ENCODE measurements at places on chromosomes 4 and X. TPM values are rescaled to one million over a fixed set of nuclear protein-coding genes. Genes with fewer than 3 reads are reported as not detected.

The EGF gene
- 0.83 TPM for total RNA-seq

The SLC7A11 gene
- 0.16 TPM for total RNA-seq

GRCh38 chr4:17670423-17670822 lies 56.0 kb downstream of the MED28 start:
- no peak for DNase-seq

The MID1 gene
- 47.2 TPM for total RNA-seq

- no peak for DNase-seq
These were observed 99.6 kb upstream of the AFAP1 start for GRCh38 chr4:8039290-8039689.

DNA sequence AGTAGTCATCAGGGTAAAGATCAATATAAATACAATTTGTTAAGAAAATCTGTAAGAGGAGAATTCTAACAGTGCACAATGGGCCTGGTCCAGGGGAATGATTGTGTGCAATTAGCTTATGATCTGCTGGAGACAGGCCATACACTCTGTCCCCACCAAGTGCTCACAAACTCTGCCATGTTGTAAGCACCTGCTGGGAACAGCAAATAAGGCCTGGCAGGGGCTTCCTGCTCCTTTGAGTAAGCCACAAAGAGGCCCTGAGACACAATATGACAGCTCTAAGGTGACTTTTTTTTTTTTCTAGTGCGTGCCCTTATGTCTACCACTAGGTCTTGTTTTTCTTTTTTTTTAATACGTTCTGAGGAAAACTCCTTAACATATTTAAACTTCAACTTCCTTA lies 866.3 kb upstream of the PCDH7 start:
- no peak for DNase-seq

The FAM184B gene
- not detected for total RNA-seq

DNA sequence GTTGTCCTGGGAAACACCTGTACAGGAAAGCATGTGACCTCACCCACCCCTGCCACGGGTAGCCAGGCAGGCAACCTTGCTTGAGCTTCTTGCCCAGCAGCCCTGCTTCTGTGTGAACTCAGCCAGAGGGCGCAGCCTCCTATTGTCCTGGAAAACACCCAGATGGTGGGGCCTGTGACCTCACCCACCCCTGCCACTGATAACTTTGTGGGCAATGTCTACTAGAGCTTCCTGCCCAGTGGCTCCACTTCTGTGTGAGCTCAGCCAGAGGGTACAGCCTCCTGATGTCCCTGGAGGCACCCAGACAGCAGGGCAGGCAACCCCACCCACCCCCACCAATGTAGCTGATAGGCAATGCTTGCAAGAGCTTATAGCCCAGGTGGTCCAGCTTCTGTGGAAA lies 146.3 kb downstream of the DTHD1 start:
- peak; percentile 62 for DNase-seq

GRCh38 chr4:169774466-169775445 lies 17.0 kb upstream of the HPF1 start:
- DNase-seq = no peak

- DNase-seq = no peak
These were observed 235.1 kb downstream of the USP46 start for GRCh38 chr4:52423967-52424366.

The PLAC8 gene
- total RNA-seq = 0.71 TPM

Data from sigmoid colon (tissue), 7 donors.